ENCODE measurements at places on chromosomes 11 and 22. TPM values are rescaled to one million over a fixed set of nuclear protein-coding genes. Genes with fewer than 3 reads are reported as not detected.

Gene OR5M11
- total RNA-seq, result not detected

Gene UPK3A
- total RNA-seq, result not detected

- DNase-seq, result no peak
Measured at GRCh38 chr22:35460688-35461087, 60.7 kb downstream of the MCM5 start.

DNA sequence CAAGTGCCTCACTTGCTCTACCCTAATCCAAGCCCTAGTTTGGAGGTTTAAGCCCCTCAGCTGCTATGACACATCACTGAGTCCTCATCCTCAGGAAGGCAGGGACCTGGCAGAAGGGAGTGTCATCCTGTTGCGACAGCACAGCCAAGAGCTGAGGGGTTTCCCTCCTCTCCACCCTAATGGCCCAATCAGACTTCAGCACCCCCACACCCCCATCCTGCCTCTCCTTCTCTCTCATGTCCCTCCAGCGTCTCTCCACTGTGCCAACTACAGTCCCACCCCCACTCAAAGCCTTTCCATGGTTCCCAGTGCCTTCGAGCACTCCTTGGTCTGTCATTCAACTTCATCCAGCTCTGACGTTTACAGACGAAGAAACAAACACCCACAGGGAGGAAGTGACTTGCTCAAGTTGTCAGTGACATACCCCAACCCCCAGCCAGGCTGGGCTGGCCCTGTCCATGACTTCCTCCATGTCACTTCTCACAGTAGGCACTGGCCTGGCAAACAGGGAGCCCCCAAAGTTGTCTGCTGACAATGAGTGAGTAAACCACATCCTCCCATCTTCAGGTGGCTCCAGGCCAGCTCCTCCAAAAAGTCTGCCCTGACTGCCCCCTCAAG is 15.6 kb downstream of the ARAP1 start:
- no peak for DNase-seq

GRCh38 chr22:40190501-40190900 is 12.8 kb downstream of the TNRC6B start:
- no peak for DNase-seq

DNA sequence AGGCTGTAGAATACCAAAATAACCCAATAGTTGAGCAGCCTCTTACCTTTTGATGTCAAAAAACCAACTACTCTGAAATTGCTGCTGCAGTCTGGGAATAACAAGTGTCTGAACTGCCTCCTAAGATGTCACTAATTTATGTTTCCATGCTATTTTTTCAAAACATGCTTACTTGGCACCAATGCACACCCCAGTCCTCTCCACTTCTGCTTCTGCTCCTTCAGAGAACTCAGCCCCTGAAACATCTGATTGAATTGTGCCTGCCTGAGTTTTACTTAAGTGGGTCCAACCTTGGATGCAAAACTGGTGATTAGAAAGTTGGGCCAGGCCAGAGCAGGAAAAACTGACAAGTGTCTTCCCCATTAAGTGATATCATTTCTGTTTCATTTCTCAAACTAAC is 24.6 kb upstream of the TMEM218 start:
- no peak for DNase-seq
